ENCODE measurements at places on chromosomes 16 and 17. TPM values are rescaled to one million over a fixed set of nuclear protein-coding genes. Genes with fewer than 3 reads are reported as not detected.

The CES1 gene
- 1.3 TPM for total RNA-seq

- no peak overlapping the region for H3K27ac ChIP-seq
- H3K4me1 ChIP-seq, result no peaks in the 10 kb centered on the region
- DNase-seq, result no peak
- H3K4me3 ChIP-seq, result no peak overlapping the region
- no peaks in the 10 kb centered on the region for H3K27me3 ChIP-seq
These were observed 68.1 kb upstream of the CES5A start for GRCh38 chr16:55943267-55943666.

The KRTAP2-2 gene
- not detected for total RNA-seq

DNA sequence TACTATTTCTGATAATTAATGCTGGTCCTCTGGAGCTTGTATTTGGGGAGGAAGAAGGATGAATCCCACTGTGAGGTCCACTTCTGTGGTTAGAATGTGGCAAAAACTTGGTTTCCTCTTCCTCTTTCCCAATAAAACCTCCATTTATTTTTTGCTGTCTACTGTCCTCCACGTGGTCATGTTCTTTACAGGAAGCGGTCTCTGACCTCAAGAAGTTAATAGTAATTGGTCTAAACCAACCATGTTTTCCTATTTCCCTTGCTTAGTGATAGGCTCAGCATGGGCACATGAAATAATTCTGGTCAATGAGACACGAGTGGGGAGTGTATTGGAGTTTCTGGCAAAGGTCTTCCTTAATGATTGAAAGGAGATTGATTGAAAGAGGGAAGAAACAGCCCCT lies 33.9 kb downstream of the CHP2 start:
- H3K27me3 ChIP-seq, result no peaks in the 10 kb centered on the region
- DNase-seq, result no peak
- no peak overlapping the region for H3K27ac ChIP-seq
- no peaks in the 10 kb centered on the region for H3K36me3 ChIP-seq
- H3K4me1 ChIP-seq, result no peaks in the 10 kb centered on the region
- H3K4me3 ChIP-seq, result no peak overlapping the region
